Uterus (tissue), 4 donors: ENCODE measurements at places on chromosomes 5 and 9.

DNA sequence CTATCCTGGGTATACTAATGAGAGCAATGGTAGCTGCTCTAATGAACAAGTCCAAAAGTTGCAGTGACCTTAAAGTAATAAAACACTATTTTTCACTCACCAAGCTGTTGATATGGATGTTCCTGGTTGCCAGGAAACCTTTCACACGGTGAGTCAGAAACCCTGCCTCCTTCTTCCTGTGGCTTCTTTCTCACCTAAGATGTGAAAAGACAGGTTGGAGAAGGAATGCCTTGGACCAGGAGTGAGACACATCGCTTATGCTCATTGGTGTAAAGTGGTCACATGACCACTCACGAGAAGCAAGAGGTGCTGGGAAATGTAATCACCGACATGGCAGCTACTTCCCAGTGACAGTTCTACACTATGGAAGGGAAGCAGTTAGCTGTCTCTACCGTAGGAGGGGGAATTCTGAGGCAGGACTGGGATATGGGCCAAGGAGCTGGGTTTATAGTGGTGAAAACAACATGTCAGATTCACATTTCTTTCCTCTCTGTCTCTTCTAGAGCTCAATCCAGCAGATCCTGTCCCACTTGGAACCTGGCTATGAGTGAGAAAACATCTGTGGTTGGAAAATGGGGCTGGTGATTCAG, 320.4 kb upstream of the KLF4 start:
- no peak for DNase-seq

- no peak for DNase-seq
These were observed 5.5 kb upstream of the SURF6 start for GRCh38 chr9:133341369-133342068.

GRCh38 chr5:157109744-157110143, 900 bp upstream of the HAVCR2 start:
- no peak for DNase-seq

DNA sequence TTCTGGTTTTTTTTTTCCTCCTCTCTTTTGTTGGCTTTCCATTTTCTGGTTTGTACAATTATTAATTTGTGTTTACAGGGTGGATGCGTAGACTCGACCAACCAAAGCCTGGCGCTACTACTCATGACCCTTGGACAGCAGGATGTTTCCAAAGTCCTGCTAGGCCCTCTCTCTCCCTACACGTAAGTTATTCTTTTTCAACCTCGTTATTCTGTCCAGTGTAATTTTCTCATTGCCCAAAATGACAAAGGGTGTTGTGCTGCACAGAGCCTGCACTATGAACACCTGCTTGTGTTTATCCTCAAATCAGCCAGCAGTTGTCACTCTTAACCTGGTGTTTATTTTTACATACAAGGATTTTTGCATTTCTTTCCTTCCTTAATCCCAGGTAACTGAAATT, 56.6 kb downstream of the RCL1 start:
- DNase-seq: no peak

GRCh38 chr5:9362600-9362999, 183.3 kb downstream of the SEMA5A start:
- DNase-seq: no peak

- no peak for DNase-seq
These were observed 17.3 kb downstream of the CTXN3 start for GRCh38 chr5:127666043-127666716.

- no peak for DNase-seq
These were observed 607.6 kb downstream of the PTPRD start for GRCh38 chr9:10005206-10005605.

DNA sequence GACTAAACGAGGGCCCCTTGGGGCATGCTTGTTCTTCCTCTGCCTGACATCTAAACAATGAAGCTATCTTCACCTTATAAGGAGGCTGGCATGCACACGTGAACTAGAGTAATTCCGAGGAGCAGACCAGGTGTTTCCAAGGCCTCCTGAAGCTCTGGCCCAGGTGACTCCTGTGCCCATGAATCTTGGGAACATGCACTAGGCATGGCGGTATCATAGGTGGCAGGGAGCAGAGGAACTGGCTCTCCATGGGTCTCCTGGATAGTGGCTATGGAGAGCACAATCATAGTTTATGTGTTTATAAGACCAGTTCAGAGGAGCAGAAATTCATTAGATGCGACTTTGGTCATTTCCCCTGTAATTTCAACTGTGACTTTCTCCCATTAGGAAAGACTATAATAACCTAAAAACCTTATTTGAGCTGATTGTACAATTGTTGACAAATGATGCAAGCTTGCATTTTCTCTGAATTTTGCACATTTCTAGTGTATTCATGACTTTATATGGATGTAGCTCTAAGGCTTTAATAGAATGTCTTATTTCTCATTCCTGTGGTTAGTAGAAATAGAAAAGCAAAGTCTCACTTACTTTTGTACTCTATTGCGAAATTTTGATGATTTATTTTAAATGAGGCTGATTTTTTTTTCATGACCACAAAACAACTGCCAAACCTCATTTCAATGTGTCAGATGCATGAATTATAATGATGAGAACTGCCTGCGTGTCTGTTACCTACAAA, 135.3 kb upstream of the RPS23 start:
- DNase-seq: no peak

- peak; percentile 19 for DNase-seq
These were observed 2.6 kb upstream of the BOD1 start for GRCh38 chr5:173618927-173619519.

GRCh38 chr5:3155046-3155445, 403.6 kb upstream of the IRX2 start:
- no peak for DNase-seq

DNA sequence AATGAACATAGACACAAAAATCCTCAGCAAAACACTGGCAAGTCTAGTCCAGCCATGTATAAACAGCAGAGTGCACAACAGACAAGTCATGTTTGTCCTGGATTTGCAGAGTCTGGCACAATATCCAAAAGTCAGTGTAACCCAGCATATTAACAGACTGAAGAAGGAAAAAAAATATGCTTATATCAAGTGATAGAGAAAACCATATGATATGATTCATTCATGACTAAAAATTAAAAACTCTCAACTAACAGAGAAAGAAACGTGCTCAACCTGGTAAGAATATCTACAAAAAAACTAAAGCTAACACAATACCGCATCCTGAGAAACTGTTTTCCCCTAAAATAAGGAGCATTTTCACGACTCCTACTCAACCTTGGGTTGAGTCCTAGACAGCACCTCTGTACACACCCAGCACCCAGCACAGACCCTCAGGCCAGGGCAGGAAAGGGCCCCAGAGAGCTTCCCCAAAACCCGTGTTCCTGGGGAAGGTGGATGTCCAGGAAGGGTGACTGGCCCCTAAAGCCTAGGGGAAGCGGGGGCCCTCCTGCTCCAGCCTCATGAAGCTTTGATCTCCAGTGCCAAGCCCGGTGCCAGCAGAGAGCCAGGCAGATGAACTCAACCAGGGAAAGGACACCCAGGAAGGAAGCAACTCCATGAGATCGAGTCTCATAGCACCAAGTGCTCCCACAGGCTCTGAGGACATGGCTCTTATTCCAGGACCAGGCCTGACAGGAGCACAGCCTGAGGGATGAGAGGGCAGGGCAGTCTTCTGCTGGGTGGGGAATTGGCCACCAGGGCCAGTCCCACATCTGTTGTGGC, 38.9 kb downstream of the ADAMTS2 start:
- DNase-seq: peak; percentile 6

GRCh38 chr5:140575309-140575708, 10.7 kb downstream of the SLC35A4 start:
- no peak for DNase-seq

DNA sequence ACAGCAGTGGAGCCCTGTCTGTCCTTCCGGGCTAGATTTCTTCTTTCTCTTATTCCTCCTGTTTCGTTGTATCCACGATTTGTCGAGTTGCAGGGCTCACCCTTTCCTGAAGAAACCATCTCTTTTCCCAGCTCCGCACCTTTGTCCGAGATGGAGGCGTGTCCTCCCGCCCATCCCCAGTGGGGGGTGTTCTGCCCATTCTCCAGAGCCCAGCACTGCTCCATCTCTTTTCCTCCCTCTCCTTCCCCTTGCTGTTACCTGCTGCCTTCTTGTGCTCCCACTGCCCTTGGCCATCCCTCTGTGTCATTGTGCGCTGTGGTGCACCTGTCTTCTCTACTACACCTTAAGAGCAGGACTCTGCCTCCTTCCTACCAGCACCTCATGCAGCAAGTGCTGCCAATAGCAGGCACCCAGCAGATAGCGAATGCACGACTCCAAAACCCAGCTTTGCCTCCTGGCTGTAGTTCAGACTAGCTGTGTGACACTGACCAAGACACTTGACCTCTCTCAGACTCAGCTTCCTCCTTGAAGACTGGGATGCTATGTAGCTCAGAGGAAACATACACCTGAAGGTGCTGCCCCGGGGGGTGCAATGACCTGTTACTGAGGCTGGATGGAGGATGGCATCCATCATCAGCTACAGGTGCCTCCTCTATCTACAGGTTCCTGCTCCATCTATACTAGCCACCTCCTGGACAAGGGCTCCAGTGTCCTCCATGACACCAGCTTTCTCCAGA, 8.9 kb downstream of the OR13J1 start:
- no peak for DNase-seq

- DNase-seq: no peak
These were observed 67.3 kb downstream of the GALNT12 start for GRCh38 chr9:98874721-98875255.

GRCh38 chr5:157172403-157172802, 6.3 kb upstream of the GARIN3 start:
- DNase-seq: no peak

GRCh38 chr5:92308679-92309078, 925.6 kb upstream of the ARRDC3 start:
- no peak for DNase-seq

- DNase-seq: no peak
These were observed 89.5 kb downstream of the NSUN2 start for GRCh38 chr5:6543346-6543730.

DNA sequence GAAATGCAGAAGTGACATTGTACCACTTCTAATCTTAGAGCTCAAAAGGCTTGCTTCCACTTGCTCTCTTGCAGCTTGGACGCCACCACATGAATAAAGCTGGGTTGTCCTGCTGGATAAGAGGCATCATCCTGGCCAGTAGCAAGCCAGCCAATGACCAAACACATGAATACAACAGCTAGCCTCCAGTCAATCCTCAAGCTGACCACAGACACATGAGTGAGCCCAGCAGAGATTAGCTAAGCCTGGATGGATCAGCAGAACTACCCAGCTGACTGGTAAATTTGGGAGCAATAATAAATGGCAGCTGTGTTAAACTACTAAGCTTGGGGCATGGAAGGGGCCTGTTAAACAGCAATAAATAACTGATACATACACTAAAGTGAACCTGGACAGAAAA, 121.1 kb upstream of the SLC12A2 start:
- DNase-seq: no peak

DNA sequence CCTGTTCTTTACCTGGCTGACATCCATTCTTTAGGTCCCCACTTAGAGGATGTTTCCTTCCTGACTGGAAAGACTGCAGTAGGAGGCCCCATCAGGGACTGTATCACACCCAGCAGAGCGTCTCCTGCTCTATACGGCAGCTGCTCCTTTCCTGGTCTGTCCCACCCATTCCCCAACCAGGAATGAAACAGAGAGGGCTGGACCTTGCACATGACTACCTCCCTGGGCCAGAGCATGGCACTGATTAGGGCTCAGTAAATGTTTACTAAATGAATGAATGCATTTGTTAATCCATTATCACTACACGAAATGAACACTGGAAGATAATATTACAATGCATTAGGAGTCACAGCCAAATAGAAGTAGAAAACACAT, 76.4 kb downstream of the ABCA1 start:
- DNase-seq: no peak

DNA sequence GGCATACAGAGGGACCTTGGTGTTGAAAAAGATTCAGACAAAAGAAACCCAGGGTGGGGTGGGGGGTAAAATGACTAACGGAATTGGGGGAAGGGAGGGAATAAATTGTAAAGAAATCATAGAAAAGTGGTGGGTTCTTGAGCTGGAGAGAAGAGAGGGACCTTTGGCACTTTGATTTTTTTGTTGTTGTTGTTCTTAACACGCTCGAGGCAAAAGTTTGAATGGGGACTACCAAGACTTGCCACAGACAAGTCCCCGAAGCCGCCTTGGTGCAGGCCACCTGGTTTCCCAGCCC, 616 bp downstream of the VCAN start:
- DNase-seq: no peak
